ENCODE measurements at places on chromosomes 7 and 10.

DNA sequence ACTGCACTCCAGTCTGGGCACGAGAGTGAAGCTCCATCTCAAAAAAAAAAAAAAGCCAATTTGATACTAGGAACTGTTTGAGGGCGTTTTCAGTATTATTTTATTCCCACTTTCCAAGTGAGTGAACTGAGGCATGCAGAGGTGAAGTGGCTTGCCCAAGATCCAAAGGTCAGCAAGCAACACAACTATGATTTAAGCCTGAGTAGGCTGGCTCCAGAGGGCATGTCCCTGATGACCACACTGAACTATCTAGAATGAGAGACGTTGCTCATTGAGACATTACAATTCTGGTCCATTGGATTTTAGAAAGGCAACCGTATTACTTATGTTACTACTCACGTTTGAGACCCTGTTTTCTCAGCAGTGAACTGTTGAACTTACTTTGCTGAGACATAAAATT lies 20.8 kb downstream of the KCNMA1 start:
- no peak for DNase-seq

DNA sequence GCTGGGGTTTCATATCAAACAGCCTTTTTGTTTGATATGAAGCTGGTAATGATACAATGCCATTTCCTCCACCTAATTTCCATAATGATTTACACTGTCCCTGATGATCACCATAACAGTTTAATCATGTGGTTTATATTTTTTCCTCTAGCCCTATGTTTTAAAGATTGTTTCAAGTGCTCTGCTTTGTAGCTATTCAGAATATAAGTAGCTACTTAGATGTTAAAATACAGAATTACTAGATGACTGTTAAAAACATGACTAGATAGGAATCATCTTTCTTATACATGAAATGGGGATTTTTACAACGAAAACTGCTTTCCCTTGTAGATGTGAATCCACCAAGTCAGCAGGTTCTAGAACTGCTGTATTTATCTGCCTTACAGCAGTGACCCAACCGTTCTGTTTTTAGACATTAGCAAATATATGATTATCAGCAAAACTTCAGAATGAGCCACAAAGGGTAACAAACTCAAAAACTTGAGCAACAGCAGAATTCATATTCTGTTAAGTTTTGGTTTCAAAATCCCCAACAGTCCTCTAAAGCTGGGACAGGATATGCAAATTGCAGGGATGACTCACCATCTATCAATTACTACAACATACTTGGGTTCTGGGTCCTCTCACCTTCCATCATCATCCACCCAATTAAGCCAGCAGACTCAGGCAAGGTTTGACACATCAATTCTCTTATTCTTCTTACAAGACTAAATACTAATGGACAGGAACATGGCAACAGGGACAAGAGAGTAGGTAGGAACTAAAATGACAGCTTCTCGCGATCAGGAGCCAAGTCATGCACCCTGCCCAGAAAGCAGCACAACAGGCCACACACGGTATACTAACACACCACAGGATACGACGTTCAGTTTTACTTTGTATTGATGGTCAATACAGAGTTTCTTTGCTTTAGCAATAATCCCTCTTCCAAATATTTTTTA lies 83.9 kb downstream of the PIP4K2A start:
- no peak for DNase-seq

DNA sequence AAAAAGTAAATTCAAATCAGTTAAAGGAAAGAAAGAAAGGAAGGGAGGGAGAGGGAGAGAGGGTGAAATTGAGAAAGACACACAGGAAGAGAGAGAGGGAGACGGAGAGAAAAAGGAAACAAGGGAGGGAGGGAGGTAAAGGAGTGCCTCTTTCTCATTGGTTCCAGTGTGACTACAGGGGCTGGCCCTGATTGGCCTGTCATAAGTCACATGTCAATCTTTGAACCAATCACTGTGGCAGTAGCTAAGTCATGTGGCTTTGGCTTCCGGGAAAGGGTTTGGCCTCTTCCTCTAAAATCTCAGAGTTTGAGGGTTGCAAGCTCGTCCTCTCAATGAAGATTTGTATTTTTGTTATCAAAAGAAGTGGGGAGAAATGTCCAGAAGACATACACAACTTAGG lies 150.2 kb downstream of the RAB11FIP2 start:
- no peak for DNase-seq

DNA sequence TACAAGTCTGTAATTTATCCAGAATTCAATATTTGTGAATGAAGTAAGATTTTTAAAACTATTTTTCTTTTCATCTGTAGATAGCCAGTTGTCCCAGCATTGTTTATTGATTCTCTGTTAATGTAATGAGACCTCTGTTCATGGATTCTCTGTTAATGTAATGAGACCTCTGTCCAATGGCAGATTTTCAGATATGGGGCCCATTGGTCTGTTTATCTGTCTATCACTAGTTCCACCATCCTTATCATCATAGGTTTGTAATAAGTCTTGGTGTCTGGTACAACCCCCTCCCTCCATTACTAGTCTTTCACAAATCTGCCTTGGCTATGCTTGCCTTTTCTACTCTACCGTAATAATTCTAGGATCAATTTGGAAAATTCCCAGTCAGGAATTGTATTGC lies 276.6 kb downstream of the ARHGAP12 start:
- DNase-seq, result no peak

- DNase-seq, result no peak
These were observed 16.6 kb upstream of the AQP1 start for GRCh38 chr7:30894866-30895605.

DNA sequence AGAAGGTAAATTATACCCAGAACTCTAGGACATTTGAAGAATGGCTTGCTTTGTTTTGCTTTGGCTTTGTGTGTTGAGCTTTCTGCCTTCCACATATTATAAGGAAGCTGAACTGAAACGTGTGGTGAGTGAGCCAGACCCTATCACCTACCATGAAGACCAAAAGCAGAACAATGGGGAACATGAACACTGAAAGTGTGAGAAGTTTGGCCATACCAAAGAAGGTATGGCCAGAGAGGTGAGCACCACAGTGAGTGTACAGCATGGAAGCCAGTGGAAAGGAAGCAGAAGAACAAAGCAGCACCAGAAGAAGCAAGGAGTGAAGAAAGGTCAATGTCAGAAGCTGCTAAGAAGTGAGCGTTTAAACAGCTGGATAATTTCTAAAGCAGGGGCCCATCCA lies 59.7 kb upstream of the CCDC71L start:
- no peak for DNase-seq

DNA sequence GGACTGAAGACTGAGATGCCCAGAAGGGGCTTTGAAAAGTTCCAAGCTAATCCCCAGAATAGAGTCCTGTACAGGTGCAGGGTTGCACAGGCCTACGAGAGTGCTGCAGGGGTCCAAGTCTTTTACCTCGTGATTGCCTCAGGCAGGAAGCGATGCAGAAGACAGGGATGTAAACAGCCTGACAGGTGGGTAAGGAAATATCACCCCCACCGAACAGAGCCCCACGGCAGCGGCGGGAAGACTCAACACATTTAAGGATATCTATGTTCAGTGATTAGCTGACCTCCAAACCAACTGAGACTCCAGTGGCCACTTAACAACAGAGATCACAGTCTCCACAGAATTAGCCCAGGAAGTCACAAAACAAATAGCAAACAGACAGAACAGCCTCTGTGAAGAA lies 73.9 kb upstream of the VIPR2 start:
- no peak for DNase-seq

DNA sequence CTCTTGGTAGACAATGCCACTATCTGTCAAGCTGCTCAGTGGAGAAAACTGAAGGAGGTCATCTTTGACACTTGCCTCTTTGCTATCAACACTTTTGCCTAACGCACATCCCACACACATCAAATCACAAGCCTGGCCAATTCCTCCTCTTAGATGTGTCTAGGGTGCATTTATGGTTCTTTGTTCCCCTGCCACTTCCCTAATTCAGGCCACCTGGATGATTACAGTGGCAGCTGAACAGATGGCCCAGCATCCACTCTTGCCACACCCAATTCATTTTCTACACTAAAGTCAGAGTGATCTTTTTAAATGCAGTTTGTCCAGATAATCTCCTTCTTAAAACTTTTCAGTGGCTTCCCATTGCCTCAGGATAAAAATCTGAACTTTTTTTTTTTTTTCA lies 58.6 kb downstream of the LAMB4 start:
- no peak for DNase-seq

- no peak for DNase-seq
These were observed 279.1 kb downstream of the CCSER2 start for GRCh38 chr10:84607523-84607922.

All from keratinocyte (primary cell).